ENCODE measurements at places on chromosomes 11 and 22.

GRCh38 chr11:116384876-116385275 is 387.9 kb downstream of the BUD13 start:
- H3K27ac ChIP-seq: no peak overlapping the region
- H3K4me1 ChIP-seq: no peaks in the 10 kb centered on the region
- no peak for DNase-seq
- no peaks in the 10 kb centered on the region for H3K27me3 ChIP-seq

GRCh38 chr11:71252770-71253730 is 673 bp upstream of the SHANK2 start:
- peaks cover 79% of the 10 kb centered on the region for H3K27me3 ChIP-seq
- H3K4me1 ChIP-seq: peaks cover 12% of the 10 kb centered on the region
- peak overlapping the region; percentile 63 for H3K4me3 ChIP-seq

DNA sequence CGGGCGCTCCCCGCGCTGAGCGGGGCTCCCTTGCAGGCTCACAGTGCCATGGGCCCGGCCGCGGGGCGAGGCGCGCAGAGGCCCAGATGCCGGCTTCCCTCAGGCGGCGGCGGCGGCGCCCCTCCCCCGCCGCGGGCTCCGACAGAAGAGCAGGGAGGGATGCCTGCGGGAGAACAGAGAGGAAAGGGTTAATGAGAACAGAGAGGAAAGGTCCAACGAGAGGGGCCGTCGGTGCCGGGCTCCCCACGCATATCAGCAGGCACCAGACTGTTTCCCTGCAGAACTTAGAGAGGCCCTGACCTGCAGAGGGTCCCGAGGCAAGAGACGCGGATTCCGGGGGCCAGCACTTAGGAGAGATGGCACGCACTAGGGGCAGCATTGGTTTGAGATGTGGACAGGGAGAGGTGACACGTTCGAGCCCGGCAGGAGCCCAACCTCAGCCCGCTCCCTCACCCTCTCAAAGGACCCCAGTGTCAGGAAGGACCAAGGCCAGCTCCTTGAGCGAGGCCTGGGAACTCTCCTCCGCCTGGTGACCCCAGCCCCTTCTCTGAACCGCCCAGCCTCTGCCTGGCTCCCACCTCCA is 9.1 kb downstream of the NRXN2 start:
- H3K4me1 ChIP-seq: peaks cover 9% of the 10 kb centered on the region
- no peak overlapping the region for H3K27ac ChIP-seq
- peak; percentile 69 for DNase-seq
- no peaks in the 10 kb centered on the region for H3K36me3 ChIP-seq
- peak overlapping the region; percentile 34 for H3K4me3 ChIP-seq

GRCh38 chr11:27528712-27529111 is 22.1 kb upstream of the LIN7C start:
- no peak overlapping the region for H3K27ac ChIP-seq
- no peak for DNase-seq
- H3K36me3 ChIP-seq: no peaks in the 10 kb centered on the region
- H3K4me3 ChIP-seq: no peak overlapping the region

DNA sequence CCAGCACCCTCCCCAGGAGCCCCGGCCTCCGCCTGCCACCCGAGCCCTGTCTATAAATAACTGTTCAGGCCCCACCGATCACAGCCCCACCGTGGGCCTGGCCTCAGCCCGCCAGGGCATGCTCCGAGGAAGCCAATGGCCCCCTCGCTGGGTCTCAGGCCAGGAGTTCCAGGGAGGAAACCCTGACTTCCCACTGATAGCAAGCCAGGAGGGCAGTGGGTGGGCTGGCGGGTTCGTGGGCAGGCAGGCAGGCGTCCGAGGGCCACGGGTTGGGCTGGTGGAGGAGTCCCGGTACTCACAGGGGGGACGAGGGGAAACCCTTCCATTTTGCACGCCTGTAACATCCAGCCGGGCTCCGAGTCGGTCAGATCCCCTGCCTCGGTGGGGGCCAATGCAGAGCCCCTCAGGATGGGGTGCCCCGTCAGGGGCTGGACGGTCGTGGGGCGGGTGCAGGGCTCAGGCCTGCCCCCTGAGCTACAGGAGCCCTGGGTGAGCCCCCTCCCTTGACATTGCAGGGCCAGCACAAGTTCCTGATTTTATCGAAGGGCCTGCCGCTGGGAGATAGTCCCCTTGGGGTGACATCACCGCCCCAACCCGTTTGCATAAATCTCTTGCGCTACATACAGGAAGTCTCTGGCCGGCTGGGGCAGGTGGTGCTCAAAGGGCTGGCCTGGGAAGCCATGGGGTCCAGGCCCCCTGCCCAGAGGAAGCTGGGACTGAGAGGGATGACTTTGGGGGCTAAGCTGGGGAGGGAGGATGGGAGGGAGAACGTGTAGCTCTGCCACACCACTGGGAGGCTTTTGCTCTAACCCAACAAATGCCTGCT is at the start of gene SPI1:
SPI1 (minus strand) TSS at position 538 of the 826 bp plus-strand sequence; CDS start at position 344, 194 bp downstream.
- no peak within 1 kb of the TSS for H3K4me3 ChIP-seq
- no peaks in the 10 kb centered on the region for H3K27me3 ChIP-seq
- no peak for DNase-seq

DNA sequence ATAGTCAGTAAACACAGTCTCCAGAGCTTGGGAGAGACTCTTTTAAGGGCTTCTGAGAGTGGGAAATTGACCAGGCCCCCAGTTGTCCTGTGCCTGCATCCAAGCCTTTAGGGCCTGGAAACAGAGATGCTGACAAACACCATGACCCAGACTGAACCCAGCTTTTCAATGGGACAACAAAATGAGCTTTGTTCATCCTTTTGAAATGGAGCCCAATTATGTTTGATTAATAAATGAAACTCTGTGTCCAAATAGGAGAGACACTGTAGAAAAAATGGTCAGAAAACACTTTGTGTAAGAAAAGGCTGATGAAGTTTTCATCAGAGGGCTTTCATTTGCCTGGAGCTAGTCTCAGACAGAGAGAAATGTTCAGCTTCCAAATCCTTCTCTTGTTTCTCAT is 146.0 kb downstream of the RRAS2 start:
- no peaks in the 10 kb centered on the region for H3K36me3 ChIP-seq
- H3K27me3 ChIP-seq: no peaks in the 10 kb centered on the region
- no peak overlapping the region for H3K27ac ChIP-seq
- no peak overlapping the region for H3K4me3 ChIP-seq
- no peaks in the 10 kb centered on the region for H3K4me1 ChIP-seq

DNA sequence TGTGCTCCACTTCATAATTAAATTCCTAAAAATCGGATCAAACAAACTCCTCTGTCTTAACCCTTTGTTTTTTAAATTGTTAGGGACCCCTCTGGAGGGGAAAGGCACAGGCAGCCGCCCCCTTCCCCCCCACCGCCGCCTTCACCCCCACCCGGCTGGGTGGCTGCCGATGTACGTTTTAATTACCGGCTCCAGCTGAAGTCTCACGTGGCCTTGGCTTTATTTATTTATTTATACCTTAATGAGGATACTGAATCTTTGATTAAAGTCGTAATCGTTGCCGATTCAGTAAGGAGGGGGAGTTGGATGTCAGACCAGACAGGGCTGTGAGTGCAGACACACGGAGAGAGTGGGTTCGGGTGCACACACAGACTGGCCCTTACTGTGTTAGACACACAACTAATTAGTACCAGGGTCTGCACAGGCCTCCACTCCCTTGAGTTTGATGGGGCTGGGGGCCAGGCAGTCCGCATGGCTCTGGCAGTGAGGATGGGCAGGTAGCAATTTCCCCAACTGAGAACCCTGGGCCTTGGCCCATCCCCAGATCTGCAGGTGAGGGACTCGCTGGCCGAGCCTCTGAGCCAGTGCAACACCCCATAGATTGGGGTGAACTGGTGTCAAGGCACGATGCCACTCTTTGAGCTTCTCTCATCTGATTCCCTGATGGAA is 51.3 kb upstream of the NNMT start:
- H3K27ac ChIP-seq: no peak overlapping the region
- no peaks in the 10 kb centered on the region for H3K36me3 ChIP-seq
- H3K4me1 ChIP-seq: peaks cover 25% of the 10 kb centered on the region
- no peak for DNase-seq
- no peaks in the 10 kb centered on the region for H3K27me3 ChIP-seq
- H3K4me3 ChIP-seq: no peak overlapping the region
